ENCODE measurements at places on chromosomes 5 and 9.
A peak's percentile ranks its signal among the peaks of the same experiment; 100 is the strongest.

GRCh38 chr5:157388111-157388710 lies 71.8 kb upstream of the NIPAL4 start:
- DNase-seq, result no peak

- DNase-seq, result no peak
These were observed 67.2 kb downstream of the MRPS30 start for GRCh38 chr5:44875661-44876605.

DNA sequence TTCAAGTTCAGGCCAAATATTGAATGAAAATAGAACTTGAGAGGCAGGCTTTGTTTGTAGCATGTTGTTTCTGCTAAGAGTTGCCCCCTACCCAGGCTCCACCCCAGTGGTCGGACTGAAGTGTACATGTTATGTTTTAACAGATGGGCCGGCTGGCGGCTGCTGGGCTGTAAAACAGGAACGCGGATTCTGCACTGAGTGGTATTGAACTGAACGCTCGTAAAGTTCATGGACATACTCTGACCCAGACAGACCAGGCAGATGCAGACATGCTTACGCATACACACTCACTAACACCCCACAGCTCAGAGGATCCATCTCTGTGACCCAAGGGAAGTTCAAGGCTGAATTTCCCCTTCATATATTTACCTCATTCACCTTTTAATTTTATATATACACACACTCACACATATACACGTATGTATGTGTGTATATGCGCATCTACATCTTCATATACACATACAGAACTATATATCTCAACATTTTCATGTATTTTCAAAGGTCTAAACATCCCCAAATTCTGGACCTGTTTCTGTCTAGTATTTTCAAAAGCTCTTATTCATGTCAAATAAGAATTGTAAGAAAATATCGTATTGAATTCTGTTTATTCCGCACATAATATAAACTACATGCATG lies 1.4 kb downstream of the MARCHF3 start:
- DNase-seq, result no peak

- DNase-seq, result no peak
These were observed 5.2 kb downstream of the IL13 start for GRCh38 chr5:132662925-132663770.

GRCh38 chr5:144183254-144183889 lies 12.7 kb downstream of the KCTD16 start:
- DNase-seq, result no peak

DNA sequence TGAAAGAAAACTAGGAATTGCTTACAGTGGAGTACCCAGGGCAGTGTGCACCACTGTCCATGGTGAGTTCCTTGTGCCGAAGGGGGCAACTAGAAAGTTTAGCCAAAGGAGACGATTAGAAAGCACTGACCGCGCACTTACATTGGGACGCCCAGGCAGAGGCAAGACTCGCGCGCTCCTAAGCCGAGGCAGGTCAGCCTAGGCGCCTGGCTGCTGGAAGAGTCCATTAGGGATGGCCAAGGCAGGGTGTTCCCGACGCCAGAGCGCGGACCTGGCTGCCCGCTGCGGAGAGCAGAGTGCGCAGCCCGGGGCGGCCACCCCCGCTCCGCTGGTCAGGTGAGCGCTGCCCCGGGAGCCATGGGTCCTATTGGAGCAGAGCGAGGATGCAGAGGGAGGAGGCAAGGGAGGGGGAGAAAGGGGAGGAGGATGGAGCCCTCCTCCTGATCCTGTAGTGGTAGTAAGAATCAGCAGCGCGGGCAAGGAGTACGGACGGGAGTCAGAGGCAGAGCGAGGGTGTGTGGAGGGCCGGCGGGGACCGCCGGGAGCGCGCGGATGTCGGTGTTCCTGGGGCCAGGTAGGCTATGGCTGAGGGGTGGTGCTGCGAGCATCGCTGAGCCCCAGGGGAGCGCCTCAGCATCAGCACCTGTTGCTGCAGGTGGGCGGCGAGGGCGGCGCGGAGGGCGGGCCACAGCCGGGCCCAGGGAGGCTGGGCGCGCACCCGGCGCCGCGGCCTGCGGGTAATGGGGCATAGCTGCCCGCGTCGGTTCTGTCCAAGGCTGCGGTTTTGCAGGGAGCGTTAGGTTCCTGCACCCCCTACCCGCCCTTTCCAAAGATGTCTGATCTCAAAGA lies at the start of gene ADGRV1:
TSS of gene ADGRV1 (plus strand) at position 454 of the 849 bp plus-strand sequence. CDS start at position 553, 99 bp downstream.
- peak; percentile 97 for DNase-seq

- no peak for DNase-seq
These were observed 273.9 kb upstream of the ADRA1B start for GRCh38 chr5:159642379-159642778.

DNA sequence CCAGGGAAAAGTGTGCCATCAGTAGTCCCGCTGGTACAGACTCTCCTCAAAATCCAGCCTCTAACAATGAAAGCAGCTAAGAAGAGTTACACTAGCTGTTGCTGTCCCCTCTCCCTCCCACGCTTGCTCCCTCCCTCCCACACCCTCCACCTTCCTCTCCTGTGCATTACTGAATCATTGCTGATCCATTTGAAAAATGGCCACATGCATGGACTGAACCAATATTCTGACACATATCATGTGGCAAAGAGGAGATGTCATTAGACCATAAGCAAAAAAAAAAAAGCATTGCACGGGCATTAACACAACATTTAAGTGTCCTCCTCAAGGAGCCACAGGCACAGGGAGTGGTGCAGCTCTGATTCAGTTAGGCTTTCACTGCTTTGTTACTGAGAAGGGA lies 37.9 kb downstream of the LHFPL2 start:
- no peak for DNase-seq

DNA sequence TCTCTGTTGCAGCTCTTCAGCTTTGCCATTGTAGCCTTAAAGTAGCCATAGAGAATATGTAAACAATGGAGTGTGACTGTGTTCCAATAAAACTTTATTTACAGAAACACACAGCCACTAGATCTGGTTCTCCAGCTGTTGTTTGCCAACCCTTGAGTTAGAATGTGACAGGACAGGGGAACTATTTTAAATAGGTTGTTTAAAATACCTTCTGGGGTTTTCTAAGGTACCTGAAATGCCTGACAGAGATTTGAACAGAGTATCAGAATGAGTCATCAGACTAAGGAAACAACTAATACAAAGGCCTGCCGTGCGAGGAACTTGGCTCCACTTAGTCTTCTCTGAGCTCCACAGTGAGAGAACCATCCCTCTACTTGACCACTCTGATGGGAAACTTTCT lies 85.4 kb downstream of the HSD17B4 start:
- DNase-seq, result no peak

DNA sequence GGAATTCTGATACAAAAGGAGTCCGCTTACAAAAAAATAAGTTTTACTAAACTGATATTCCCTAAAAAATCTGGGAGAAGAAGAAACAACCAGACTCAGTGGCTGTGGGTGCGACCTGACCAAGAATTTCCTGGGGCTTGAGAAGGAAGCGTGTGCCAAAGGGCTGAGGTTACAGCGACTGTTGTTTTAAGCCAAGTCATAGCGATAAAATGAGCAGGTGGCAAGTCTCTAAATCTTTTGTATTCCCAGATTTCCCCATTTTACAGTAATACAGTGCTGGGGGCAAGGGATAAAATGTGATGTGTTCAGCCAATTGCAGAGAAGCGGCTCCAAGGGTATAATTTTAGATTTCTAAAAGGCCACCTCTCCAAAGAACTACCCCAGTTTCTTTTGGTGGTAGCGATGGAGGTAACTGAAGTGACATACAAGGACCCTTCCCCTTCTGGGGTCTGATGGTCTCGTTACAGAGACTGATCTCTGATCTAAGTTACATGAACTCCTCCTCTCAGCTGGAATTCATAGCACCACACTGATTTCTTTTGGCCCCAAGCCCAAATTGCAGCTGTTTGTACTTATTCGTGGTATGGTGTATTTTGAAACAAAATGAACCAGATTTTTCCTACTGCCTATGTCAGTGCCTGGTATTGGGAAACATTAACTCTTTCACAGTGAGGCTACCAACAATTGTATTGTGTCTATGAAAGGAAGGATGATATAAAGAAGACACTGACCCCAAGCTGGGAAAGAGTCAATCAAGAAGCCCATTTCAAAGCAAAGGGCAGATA lies 41.6 kb downstream of the LPAR1 start:
- DNase-seq, result no peak

GRCh38 chr5:10479154-10479721 lies 37.6 kb downstream of the ROPN1L start:
- no peak for DNase-seq

- DNase-seq, result no peak
These were observed 263.9 kb downstream of the SPOCK1 start for GRCh38 chr5:137234973-137235943.

GRCh38 chr5:387491-388265 lies 55.3 kb upstream of the EXOC3 start:
- no peak for DNase-seq

GRCh38 chr5:32601623-32602295 lies 16.4 kb downstream of the SUB1 start:
- no peak for DNase-seq

- DNase-seq, result no peak
These were observed 13.2 kb downstream of the MROH2B start for GRCh38 chr5:41057940-41058339.

DNA sequence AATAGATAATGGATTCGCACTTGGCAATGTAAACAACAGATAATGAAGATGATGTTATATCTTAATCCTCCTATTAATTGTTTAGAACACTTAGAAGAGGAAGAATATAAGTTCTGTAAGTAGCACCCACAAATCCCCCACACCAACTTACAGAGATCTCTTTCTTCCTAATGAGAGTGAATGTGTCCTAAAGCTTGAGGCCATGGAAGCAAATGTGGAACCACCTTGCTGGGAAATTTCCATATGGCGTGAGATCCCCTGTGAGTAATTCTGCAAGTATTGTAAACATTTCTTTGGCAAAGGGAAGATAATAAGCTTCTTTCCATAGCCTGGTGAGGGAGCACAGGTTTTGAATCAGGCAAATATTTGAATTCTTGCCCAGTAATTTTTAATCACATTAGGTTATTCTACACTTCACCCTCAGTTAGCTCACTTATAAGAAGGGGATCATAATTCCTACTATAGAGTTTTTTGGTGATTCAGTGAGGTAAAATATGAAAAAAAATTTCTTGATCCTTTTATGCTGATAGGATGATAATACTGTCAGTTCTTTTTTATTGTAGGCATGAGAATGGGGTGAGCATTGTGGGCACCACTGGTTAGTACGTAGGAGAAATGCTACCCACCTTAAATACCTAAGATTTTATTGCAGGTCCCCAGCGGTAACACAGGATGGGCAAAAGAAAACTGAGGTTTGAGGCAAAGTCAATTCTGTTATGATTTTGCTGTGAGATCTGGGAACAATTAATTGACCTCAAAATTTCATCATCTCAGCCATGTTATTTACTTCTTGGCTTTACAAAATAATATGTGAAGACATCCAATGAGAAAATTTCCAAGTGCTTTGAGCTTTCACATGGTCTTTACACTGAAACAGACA lies 574.8 kb downstream of the PSAT1 start:
- no peak for DNase-seq

DNA sequence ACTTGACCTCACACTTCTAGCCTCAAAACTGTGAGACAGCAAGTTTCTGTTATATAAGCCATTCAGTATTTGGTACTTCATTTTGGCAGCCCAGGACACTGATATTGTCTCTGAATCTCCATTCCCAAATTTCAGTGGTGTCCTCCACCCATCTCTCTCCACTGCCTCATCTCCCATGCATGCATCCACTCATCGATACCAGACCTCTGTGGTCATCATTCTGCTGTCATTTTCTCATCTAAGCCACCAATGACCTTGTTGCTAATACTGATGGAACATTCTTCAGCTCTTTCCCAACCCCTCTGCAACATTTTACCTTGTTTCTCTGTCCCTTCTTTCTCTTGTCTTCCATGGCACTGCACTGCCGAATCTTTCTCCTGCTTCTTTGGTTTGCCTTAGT lies 221.8 kb downstream of the SNX18 start:
- no peak for DNase-seq

GRCh38 chr5:65418661-65419060 lies 63.1 kb downstream of the ADAMTS6 start:
- DNase-seq, result no peak

GRCh38 chr5:146073239-146073900 lies 32.0 kb downstream of the PLAC8L1 start:
- DNase-seq, result peak; percentile 49

DNA sequence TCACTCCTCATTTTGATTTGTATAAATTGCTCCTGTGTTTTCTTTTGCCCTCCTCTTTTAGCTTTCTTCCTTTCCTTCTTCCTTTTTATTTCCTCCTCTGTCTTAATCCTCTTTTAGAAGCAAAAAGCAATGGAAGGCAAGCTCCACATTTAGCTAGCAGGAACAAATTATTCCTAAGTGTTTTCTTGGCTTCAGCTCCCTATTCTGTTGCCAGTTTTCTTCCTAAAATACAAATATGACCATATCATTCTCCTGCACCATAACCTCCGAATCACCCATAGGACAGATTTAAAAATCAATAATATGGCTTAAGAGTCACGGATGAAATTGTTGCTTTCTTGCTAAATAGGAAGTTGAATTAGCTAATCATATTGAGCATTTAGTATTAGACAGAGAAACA lies 49.4 kb downstream of the GRIN3A start:
- no peak for DNase-seq

GRCh38 chr9:109150925-109151545 lies 16.0 kb downstream of the FRRS1L start:
- no peak for DNase-seq

GRCh38 chr5:72456391-72457074 lies 50.7 kb downstream of the ZNF366 start:
- no peak for DNase-seq

- DNase-seq, result no peak
These were observed 169.5 kb downstream of the ZNF608 start for GRCh38 chr5:124576848-124577409.

GRCh38 chr5:141691286-141691866 lies 9.3 kb upstream of the ARAP3 start:
- no peak for DNase-seq

DNA sequence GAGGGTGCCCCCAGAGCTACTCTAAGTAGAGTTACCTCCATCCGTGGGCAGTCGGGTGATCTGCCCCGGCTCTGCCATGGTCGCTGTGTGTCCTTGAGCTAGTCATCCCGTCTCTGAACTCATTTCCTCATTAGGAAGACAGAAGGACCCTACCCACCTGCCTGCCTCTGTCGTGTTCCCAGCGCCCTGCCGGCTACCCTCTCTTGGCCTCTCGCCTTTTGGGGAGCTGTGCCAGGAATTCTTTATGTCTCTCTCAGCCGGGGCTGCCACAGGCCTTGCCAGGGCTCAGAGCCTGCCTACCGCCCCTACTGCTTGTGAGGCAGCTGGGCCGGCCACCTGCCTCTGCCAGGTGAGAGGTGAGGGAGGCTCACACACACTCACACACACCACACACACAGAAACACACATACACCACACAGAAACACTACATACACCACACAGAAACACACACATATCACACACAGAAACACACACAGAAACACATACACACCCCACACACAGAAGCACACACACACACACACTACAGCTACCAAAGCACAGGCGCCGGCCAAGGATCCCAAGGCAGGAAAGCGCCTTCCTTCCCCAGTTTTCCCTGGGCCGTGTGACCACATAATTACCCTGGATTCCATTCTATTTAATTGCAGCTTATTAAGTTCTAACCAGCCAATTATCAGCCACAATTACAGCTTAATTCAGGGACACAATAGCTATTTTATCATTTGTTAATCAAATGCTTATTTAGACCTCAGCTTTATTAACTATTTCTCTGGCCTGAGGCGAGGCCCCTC lies 41.7 kb downstream of the UNC5A start:
- DNase-seq, result no peak
